MCF 10A (cell line): ENCODE measurements at places on chromosomes 1 and 21.

DNA sequence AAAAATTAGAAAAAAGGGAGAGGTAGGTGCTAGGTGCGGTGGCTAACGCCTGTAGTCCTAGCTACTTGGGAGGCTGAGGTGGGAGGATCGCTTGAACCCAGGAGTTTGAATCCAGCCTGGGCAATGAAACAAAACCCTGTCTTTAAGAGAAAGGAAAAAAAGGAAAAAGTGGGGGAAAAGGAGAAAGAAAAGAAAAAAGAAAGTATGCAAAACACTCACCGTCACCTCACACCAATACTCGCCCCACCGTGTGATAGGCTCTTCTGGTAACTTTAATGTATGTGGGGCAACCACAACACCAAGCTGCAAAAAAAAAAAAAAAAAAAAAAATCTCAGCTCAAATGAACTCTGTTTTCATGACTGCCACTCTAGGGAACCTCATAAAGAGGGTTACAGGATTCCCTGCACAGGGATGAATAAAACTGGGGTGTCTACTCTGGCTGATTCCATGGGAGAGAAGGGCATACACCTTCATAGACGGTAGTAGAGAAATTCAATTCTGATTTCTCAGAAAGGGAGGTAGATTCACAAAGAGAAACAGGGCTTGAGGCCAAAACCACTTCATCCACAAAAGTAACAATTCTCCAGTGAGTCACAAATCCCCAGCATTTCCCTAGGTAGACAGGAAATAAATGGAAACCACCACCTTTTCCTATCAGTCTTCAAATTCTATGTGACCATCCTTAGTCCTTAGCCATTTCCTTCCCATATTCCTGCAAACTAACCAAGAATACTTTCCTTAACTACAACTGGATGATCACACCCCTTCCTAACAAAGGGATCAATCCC lies 2.5 kb downstream of the MRPL9 start:
- peak overlapping the region; percentile 61 for H3K27ac ChIP-seq
- no peaks in the 10 kb centered on the region for H3K27me3 ChIP-seq
- H3K4me1 ChIP-seq = peaks cover 31% of the 10 kb centered on the region
- DNase-seq = no peak
- H3K36me3 ChIP-seq = peaks cover 51% of the 10 kb centered on the region

- DNase-seq = no peak
- H3K4me3 ChIP-seq = no peak overlapping the region
- H3K36me3 ChIP-seq = peaks cover 92% of the 10 kb centered on the region
- H3K4me1 ChIP-seq = no peaks in the 10 kb centered on the region
- H3K27ac ChIP-seq = no peak overlapping the region
Observed at GRCh38 chr1:119935373-119935772, 39.1 kb upstream of the ADAM30 start.

DNA sequence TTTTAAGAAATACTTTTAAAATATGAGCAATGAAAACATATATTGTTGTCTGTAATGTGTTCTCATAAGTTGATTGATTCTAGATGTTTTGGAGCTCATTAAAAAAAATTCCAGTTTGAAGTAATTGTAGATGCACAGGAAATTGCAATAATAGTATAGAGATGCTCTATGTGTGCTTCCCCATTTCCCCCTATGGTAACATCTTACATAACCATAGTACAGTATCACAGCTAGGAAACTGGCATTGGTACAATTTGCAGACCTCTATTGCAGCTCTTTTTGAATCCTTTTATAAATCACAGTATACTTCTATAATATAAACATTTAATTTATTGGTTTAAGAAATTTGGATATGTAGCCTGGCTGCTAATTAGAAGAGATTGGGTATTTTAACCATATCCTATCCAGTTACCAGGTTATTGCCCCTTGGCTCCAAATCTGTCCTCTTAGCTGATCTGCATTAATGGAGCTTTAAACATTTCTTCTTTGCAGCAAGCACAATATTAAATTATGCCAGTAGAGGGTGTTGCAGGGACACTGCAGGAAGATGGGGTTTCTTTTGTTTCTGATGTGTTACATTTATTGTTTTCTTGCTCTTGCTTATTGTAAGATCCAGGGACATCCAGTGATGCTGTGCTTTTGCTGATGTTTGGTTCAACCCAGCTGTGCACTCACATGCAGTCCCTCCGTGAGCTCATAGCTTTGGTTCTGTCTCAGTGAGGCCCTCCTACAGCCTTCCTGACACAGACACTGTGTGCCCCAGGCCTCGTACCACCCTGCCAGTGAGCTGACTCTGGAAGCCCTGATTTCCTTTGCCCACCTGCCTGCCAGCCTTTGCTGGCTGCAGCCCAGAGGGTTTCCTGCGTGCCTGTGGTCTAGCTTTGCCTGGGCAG lies 103.3 kb downstream of the RABGAP1L start:
- H3K4me1 ChIP-seq = no peaks in the 10 kb centered on the region
- DNase-seq = peak; percentile 59
- no peak overlapping the region for H3K27ac ChIP-seq
- H3K4me3 ChIP-seq = no peak overlapping the region
- no peaks in the 10 kb centered on the region for H3K27me3 ChIP-seq

GRCh38 chr1:22745669-22746585 lies 35.3 kb downstream of the EPHB2 start:
- no peaks in the 10 kb centered on the region for H3K27me3 ChIP-seq
- H3K36me3 ChIP-seq = peaks cover 7% of the 10 kb centered on the region
- no peak overlapping the region for H3K4me3 ChIP-seq

GRCh38 chr1:36352125-36352909 lies 28.9 kb upstream of the EVA1B start:
- H3K27me3 ChIP-seq = no peaks in the 10 kb centered on the region
- DNase-seq = no peak
- H3K4me1 ChIP-seq = peaks cover 39% of the 10 kb centered on the region
- H3K27ac ChIP-seq = peak overlapping the region; percentile 82

GRCh38 chr1:61808968-61809367 lies 66.7 kb downstream of the PATJ start:
- H3K27ac ChIP-seq = no peak overlapping the region
- peaks cover 53% of the 10 kb centered on the region for H3K36me3 ChIP-seq
- H3K4me1 ChIP-seq = no peaks in the 10 kb centered on the region
- no peak overlapping the region for H3K4me3 ChIP-seq
- no peaks in the 10 kb centered on the region for H3K27me3 ChIP-seq

- no peaks in the 10 kb centered on the region for H3K27me3 ChIP-seq
- H3K36me3 ChIP-seq = no peaks in the 10 kb centered on the region
- H3K4me3 ChIP-seq = no peak overlapping the region
- DNase-seq = no peak
- no peaks in the 10 kb centered on the region for H3K4me1 ChIP-seq
- H3K27ac ChIP-seq = no peak overlapping the region
Observed at GRCh38 chr1:50214717-50215116, 106.0 kb downstream of the ELAVL4 start.

- H3K36me3 ChIP-seq = no peaks in the 10 kb centered on the region
- H3K27me3 ChIP-seq = no peaks in the 10 kb centered on the region
- peaks cover 21% of the 10 kb centered on the region for H3K4me1 ChIP-seq
- no peak for DNase-seq
- H3K4me3 ChIP-seq = no peak overlapping the region
Observed at GRCh38 chr1:230567221-230567575, 75.1 kb upstream of the COG2 start.

DNA sequence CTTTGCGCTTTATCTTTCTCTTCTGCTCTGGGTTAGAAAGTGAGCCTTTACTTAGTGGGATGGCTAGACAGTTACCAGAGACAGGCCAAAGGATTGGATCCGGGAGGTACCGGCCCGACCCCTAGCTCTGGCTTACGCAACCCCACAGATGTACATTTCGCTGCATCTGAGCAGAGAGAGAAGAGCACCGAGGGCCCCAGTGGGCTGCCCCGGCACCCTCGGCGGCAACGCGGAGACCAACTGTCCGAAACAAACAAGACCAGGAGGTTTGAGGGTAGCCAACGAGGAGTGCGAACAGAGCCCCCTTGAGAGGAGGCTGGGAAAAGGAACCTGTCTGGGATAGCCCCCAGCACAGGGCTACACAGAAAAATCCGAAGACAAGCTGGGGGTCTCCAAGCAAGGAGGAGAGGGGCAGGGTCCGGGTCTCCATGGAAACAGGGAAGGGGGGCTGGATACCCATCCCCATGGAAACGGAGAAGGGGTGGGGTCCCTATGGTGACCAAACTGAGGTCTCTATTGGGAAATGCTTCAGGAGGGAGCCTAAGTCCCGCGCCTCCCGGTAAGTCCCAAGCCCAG lies 373 bp downstream of the MTF1 start:
- H3K36me3 ChIP-seq = peaks cover 36% of the 10 kb centered on the region
- DNase-seq = no peak
- peak overlapping the region; percentile 68 for H3K27ac ChIP-seq

GRCh38 chr1:77354536-77354935 lies 72.7 kb downstream of the AK5 start:
- H3K4me1 ChIP-seq = no peaks in the 10 kb centered on the region
- peaks cover 1% of the 10 kb centered on the region for H3K27me3 ChIP-seq
- no peak for DNase-seq

DNA sequence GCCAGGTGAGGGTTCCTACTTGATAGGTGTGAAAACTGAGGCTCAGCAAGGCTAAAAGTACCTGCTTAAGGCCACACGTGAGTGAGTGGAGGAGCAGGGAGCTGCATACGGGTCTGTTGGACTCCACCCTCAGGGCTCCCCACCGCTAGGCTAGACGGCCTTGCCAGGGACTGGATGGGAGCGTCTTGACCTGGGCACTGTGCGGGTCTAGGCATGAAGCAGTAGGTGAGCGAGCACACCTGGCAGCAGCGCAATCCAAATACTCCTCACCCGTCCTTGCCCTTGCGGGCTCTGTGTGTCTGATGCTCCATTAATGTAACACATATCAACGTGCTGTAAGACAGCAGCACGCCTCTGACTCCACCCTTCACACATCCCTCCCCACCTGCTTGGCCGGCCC lies 94.0 kb downstream of the LACTBL1 start:
- no peak overlapping the region for H3K4me3 ChIP-seq
- no peak overlapping the region for H3K27ac ChIP-seq
- no peaks in the 10 kb centered on the region for H3K36me3 ChIP-seq
- peak; percentile 49 for DNase-seq
- H3K4me1 ChIP-seq = no peaks in the 10 kb centered on the region
- H3K27me3 ChIP-seq = no peaks in the 10 kb centered on the region

- H3K27me3 ChIP-seq = peaks cover 27% of the 10 kb centered on the region
- no peaks in the 10 kb centered on the region for H3K4me1 ChIP-seq
- H3K27ac ChIP-seq = no peak overlapping the region
- DNase-seq = no peak
- no peak overlapping the region for H3K4me3 ChIP-seq
Observed at GRCh38 chr1:244106176-244106575, 55.1 kb downstream of the ZBTB18 start.

DNA sequence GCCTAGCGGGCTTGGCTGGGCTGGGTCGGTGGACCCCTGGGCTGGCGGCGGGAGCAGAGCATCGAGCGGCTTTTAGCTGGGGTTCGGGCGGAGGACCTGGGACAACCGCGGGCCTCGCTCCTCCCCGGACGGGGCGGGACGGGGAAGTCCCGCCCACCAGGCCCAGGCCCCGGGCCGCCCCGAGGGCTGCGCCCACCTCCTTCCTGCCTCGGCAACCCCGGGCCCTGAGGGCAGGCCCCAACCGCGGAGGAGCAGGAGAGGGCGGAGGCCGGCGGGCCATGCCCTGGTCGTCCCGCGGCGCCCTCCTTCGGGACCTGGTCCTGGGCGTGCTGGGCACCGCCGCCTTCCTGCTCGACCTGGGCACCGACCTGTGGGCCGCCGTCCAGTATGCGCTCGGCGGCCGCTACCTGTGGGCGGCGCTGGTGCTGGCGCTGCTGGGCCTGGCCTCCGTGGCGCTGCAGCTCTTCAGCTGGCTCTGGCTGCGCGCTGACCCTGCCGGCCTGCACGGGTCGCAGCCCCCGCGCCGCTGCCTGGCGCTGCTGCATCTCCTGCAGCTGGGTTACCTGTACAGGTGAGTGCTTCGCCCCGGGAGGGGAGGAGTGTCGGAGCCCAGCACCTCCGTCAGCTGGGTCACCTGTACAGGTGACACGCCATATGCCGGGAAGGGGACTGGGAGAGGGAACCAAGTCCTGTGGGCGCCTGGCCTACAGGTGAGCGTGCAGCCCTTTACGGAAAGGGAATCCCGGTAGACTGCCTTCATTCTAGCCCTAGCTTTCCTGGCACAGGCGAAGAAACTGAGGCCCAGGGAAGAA lies at the start of gene XKR8:
Gene XKR8, plus strand, starts transcription at position 182 of the 812 bp plus-strand sequence. Its CDS starts 97 bp downstream, at position 279.
- peak within 1 kb of the TSS; percentile 79 for H3K4me3 ChIP-seq
- H3K27ac ChIP-seq = peak within 1 kb of the TSS; percentile 93
- peaks cover 15% of the 10 kb centered on the region for H3K4me1 ChIP-seq
- no peaks in the 10 kb centered on the region for H3K27me3 ChIP-seq
- peak; percentile 82 for DNase-seq

DNA sequence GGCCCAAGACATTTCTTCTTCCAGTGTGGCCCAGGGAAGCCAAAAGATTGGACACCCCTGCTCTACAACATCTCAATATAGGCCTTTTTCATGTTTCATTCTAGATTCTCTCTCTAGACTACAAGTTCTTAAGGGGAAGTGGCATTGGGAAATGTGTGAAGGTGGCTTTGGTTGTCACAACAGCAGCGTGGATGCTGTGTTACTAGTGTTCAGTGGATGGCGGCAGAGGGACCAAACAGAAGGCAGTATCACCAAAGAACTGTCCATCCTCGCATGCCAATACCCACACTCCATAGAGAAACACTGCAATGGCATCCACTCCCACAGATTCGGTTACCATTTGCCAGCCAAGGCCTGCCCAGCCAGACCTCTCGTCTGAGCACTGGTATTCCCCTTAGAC lies 24.3 kb upstream of the IFNAR2 start:
- no peaks in the 10 kb centered on the region for H3K27me3 ChIP-seq
- H3K36me3 ChIP-seq = no peaks in the 10 kb centered on the region
- no peak overlapping the region for H3K4me3 ChIP-seq
- peaks cover 27% of the 10 kb centered on the region for H3K4me1 ChIP-seq
- no peak for DNase-seq
- peak overlapping the region; percentile 98 for H3K27ac ChIP-seq

GRCh38 chr1:7386226-7387052 lies 384.7 kb upstream of the VAMP3 start:
- H3K36me3 ChIP-seq = no peaks in the 10 kb centered on the region
- DNase-seq = no peak
- no peak overlapping the region for H3K4me3 ChIP-seq
- no peak overlapping the region for H3K27ac ChIP-seq
- H3K27me3 ChIP-seq = no peaks in the 10 kb centered on the region

- DNase-seq = no peak
- H3K27me3 ChIP-seq = no peaks in the 10 kb centered on the region
- H3K27ac ChIP-seq = no peak overlapping the region
- H3K36me3 ChIP-seq = no peaks in the 10 kb centered on the region
Observed at GRCh38 chr1:185377831-185378230, 60.8 kb upstream of the IVNS1ABP start.

- H3K36me3 ChIP-seq = no peaks in the 10 kb centered on the region
- no peak overlapping the region for H3K27ac ChIP-seq
- no peaks in the 10 kb centered on the region for H3K4me1 ChIP-seq
- peaks cover 35% of the 10 kb centered on the region for H3K27me3 ChIP-seq
Observed at GRCh38 chr1:29521438-29521715, 285.1 kb downstream of the PTPRU start.

GRCh38 chr1:208132287-208132882 lies 111.8 kb downstream of the PLXNA2 start:
- peak; percentile 96 for DNase-seq
- peak overlapping the region; percentile 12 for H3K4me3 ChIP-seq
- H3K36me3 ChIP-seq = peaks cover 18% of the 10 kb centered on the region
- no peaks in the 10 kb centered on the region for H3K27me3 ChIP-seq
- peak overlapping the region; percentile 74 for H3K27ac ChIP-seq
- peaks cover 31% of the 10 kb centered on the region for H3K4me1 ChIP-seq

- H3K27me3 ChIP-seq = no peaks in the 10 kb centered on the region
- no peak for DNase-seq
- H3K4me3 ChIP-seq = no peak overlapping the region
- H3K27ac ChIP-seq = no peak overlapping the region
Observed at GRCh38 chr1:82946096-82946605, 1052.8 kb downstream of the TTLL7 start.

- DNase-seq = peak; percentile 16
- H3K4me1 ChIP-seq = no peaks in the 10 kb centered on the region
- H3K4me3 ChIP-seq = no peak overlapping the region
- H3K36me3 ChIP-seq = no peaks in the 10 kb centered on the region
- no peak overlapping the region for H3K27ac ChIP-seq
Observed at GRCh38 chr1:110548381-110548780, 29.4 kb upstream of the KCNA10 start.
